ENCODE measurements at places on chromosomes 7 and 10.

- DNase-seq = no peak
These were observed 7.9 kb downstream of the HSPB1 start for GRCh38 chr7:76310102-76310957.

GRCh38 chr7:1323178-1324027 is 90.7 kb downstream of the UNCX start:
- no peak for DNase-seq

- DNase-seq = no peak
These were observed 208.7 kb upstream of the GLI3 start for GRCh38 chr7:42445691-42446090.

- no peak for DNase-seq
These were observed 93.5 kb downstream of the AUTS2 start for GRCh38 chr7:69691734-69692133.

DNA sequence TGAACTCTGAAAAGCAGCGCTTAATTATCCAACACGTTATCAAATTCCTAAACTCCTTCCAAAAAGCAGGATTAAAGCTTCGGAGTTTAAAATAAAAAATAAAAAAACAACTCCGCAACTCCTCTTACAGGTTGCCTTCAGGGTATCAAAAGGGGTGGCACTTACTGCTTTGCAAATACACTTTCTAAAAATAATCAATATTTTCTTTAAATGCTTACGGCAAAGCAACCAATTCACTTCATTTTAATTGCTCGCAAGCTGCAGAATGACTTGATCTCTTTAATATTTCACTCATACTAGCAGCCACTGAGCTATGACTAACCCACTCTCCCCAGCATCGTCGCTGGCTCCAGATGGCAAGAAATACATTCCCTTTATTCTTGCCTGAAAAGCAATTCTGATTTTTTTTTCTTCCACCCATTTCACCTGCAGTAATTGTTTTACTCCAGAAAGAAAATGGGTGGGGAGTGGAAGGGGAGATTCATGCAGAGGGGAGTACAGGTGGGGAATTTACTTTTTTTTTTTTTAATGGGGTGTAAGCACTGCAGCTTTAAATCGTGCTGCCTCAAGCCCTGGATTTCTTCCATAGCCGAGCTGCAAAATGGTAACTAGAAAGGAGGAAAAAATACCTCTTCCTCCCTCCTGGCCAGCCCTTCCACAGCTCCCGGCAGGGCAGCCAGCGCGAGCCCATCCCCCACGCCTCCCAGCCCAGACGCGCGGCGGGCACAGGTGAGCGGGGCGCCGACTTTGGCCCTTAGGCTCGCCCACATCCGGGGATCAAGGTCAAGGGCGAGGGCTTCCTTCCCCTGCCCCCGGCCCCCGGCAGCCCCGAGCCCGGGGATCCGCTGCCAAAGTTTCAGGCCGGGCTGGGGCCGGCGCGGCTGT is 54.2 kb upstream of the FHIP2A start:
- peak; percentile 35 for DNase-seq

DNA sequence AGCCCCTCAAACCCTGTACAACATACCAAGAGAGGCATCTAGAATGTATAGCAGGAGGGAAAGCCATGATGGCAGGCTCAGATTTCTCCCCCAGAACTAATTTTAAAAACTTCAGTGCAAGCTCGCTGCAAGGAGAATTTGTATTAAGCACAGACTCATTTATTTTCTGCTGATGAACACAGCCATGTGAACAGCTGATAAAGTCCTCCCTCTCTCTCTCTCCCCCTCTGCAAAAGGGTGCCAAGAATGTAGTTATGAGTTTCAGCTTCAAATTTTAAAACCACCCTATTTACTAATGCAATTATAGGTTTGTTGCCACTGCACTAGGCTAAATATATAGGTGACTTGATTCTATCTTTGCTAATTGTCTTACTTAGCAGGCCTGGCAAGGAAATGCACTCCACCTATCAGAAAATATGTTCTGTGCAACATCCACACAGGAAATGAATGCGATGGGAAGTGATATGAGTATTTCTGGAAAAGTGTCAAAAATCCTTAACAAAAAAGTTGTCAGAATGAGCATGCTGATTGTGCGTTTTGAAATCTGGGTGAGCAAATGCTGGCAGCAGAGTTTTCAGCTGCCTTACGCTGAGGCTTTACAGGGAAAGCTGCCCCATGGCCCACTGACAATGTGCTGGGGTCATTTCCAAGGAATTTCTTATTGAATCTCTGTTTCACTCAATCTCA is 43.4 kb upstream of the GHITM start:
- no peak for DNase-seq

- peak; percentile 25 for DNase-seq
These were observed 2.9 kb downstream of the MNX1 start for GRCh38 chr7:157007470-157008066.

Measured in mesendoderm (in vitro differentiated cells).